ENCODE measurements at places on chromosomes 3 and 15.

- no peak for DNase-seq
Measured at GRCh38 chr3:105620236-105620635, 248.6 kb downstream of the CBLB start.

GRCh38 chr3:22939349-22939748 lies 263.8 kb upstream of the UBE2E2 start:
- no peak for DNase-seq

GRCh38 chr3:37751967-37752648 lies 109.6 kb upstream of the CTDSPL start:
- no peak for DNase-seq

DNA sequence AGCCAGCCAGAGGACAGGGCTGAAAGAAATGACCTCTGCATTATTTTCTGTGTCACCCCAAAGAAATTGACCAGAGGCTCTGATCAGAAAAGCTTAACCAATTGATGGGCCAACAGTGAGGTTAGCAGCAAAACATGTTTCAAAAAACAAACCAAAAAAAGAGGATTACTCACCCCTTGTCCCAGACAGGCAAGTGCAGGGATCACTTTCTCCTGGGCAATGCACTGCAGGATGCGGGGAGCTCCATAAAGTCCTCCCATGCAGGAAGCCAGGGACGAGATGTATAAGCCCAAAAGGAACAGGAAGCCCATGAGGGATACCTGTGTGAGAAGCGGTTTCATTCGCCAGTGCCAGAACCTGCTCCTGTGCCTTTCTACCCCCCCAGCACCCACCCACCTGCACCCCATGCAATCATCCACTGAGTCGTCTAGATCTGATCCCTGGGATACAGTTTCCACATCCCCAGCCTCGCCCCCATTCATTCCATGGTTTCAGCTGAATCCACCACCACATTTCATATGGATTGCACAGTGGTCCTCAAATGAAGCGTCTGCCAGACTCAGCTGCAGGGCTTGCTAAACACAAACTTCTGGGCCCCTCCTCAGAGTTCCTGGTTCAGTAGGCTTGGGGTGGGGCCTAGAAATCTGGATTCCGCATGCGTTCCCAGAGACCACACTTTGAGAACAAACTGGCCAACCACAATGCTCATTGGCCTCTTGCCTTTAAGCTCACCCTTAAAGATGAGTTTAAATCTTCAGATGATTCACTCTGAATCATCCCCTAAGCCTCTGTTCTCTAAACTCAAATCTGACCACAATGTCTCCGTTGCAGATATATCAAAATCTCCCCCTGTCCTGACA lies 54.4 kb upstream of the HEG1 start:
- no peak for DNase-seq

- DNase-seq: no peak
Measured at GRCh38 chr3:29649815-29650547, 369.1 kb downstream of the RBMS3 start.

DNA sequence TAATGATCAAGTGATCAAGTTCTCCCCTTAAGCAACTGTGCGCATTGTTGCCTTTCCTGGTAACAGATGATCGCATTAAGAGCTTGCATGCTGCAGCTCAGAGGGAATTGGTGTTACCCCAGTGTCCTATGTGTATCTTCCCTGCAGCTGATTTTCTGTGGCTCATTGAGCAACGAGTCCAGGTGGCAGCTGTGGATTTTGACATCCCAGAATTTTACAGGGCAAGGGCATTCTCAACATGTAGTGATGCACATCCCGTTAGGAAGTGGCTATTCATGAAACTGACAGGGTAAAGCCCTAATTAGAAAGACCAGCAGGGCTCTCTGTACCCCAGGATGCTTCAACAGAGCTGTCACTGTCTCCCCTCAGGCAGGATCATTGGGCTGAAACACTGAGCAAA lies 232.8 kb downstream of the AGBL1 start:
- DNase-seq: no peak

GRCh38 chr3:37029516-37030163 lies 36.3 kb downstream of the MLH1 start:
- DNase-seq: no peak

- DNase-seq: no peak
Measured at GRCh38 chr15:78347586-78348543, 7.7 kb downstream of the CRABP1 start.

DNA sequence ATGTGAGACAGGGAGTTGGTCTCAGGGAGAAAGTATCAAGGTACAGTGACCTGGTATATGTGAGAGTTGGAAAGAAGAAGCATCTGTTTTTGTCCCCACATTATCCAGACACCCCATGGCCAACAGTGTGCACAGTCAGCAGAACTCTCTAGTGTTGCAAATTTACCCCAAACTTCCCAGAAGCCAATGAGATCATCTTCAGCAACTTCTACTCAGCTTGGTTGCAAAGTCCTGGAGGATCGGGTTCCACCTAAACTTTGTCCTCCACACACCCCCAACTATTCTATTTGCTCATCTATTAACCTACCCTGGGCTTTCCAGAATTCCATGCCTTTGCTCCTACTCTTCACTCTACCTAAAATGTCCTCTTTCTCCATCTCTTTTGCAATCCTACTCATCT lies 15.7 kb downstream of the RBSN start:
- no peak for DNase-seq

DNA sequence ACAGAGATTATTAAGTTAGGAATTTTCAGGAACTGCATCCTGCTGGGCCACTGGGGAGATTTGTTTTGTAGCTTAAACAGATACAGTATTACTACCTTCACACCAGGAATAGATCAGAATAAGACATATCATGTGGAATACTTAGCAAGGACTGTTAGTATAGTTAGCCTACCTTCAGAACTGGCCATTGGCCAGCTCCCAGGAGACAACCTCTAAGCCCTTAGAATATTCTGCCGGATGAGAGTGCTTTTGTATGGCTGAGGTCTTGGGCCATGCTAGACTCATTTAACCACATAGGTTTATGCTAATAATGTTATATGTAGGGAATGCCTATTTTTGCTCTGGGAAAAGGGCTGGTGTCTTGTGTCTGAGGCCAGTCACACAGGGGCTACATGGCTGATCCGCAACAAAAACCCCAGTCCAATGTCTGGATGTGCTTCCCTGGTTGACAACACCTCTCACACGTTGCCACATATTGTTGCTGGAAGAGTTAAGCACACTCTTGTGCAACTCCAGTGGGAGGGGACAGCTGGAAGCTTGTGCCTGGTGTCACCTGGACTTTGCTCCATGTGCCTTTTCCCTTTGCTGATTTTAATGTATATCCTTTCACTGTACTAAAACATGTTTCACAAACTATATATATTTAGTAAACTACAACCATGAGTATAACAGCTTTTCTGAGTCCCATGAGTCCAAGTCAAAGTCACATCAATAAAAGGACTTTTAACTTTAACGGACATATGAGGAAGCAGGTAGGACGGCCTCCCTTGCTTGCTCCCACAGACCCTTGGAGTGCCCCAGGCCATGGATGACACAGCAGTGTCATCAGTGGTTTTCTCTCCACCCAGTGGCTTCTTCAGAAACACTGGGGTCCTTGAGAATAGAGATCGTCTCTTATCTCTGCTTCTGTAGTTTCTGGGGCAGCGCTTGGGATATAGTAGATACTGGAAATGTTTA lies 118.0 kb upstream of the C3orf80 start:
- no peak for DNase-seq

DNA sequence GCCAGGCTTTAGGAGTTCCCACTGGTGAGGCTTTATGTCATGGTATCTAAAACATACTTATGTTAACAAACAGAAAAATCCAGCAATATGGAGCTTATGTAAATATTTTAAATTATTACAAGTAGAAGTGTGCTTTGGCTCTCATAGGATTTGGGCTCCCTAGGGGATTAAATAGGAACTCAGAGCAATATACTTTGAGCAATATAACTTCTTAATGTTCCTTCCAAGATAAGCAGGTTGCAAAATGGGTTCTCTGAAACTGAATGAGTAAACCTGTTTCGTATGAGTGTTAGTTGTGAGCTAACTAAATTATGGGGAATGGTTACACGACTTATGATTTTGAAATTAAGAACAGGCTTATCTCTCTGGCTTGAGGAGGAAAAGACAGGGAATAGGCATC lies 366.1 kb upstream of the ZNF385D start:
- no peak for DNase-seq

DNA sequence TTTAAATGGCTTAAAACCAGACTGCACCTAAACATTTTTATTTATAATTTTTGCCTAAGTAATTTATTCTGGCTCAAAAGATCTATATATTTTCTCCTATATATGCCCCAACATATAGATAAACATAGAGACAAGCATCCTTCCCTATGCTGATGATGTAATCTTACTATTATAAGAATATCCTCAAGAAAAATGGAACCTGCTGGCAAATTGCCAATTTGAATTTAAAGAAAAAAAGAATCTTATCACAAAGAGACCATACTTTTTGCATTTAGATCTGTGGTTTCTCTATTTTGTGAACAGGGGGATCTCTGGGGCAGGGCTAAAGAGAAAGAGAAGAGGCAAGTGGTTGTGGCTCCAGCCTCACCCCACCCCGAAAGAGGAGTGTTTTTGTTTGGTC lies 107.2 kb upstream of the CMC1 start:
- DNase-seq: no peak

DNA sequence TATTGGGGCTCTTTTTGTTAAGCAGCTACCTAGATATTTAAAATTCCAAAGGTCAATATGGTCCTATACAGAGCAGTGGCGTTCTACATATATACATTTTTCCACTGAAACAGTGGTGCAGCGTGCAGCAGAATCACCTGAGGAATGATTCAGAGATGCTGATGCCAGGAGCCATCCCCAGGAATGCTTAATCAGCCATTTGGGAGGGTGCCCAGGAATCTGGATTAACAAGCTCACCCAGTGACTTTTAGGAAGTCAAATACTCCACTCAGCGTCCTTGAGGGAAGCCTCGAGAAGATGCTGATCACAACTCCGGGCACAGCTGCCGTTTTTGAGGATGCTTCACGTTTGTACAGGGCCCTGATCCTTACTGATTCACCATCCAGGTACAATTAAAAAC lies 82.6 kb upstream of the ARHGEF3 start:
- DNase-seq: no peak

- no peak for DNase-seq
Measured at GRCh38 chr3:55746808-55747413, 259.8 kb upstream of the WNT5A start.

- DNase-seq: peak; percentile 91
Measured at GRCh38 chr3:138594150-138594934, at the start of gene CEP70. TSS of gene CEP70 (minus strand) at chr3:138594260. CDS start at chr3:138572927, 21,333 bp downstream.

GRCh38 chr3:194323785-194324735 lies 27.1 kb downstream of the CPN2 start:
- peak; percentile 27 for DNase-seq

- DNase-seq: no peak
Measured at GRCh38 chr15:64156652-64157331, 5.3 kb downstream of the SNX22 start.

- no peak for DNase-seq
Measured at GRCh38 chr3:23494967-23495366, 291.8 kb downstream of the UBE2E2 start.

- no peak for DNase-seq
Measured at GRCh38 chr15:86162641-86163040, 83.0 kb downstream of the AGBL1 start.

- DNase-seq: no peak
Measured at GRCh38 chr15:82810061-82810889, 847 bp downstream of the WHAMM start.

DNA sequence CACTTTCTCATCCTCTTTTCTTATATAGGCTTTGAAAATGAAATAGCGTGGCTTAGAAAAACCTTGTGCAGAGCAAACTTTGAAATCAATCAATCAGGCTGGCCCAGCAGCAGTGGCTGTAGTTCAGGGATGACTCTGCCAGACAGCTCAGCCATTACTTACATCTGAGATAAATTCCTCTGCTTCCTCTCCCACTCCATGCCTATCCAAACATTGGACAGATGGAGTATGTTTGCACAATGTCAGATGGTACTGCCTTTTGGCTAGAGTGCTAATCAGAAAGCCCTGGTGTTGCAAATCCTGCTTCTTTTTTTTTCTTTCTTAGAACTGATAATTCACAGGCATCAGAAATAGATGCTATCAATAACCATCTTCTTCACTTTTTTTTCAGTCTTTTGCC lies 1065.1 kb downstream of the AGBL1 start:
- DNase-seq: no peak

DNA sequence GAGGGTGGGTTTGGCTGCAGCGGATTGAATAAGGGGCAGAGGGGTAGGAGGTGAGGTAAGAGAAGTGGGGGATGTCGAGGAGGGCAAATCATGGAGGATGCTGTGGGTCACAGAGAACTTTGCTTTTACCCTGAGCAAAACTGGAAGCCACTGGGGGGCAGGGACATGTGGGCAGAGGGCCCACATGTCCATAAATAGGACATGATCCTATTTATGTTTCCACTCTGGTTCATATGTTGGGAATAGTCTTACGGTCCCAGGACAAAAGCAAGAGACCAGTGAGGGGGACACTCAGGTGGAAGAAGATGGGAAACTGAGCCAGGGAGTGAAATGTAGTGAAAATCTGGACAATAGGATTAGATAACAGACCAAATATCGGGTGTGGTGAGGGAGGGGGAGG lies 85.5 kb upstream of the MRPS22 start:
- DNase-seq: no peak

Measured in activated naive CD4-positive, alpha-beta T cell treated with Interleukin-2 at 50 U/mL for 16 hours (primary cell).